Immature natural killer cell (primary cell): ENCODE measurements at places on chromosomes 2 and 18.
A peak's percentile ranks its signal among the peaks of the same experiment; 100 is the strongest.

GRCh38 chr18:7158216-7158615, 40.6 kb upstream of the LAMA1 start:
- DNase-seq, result no peak

DNA sequence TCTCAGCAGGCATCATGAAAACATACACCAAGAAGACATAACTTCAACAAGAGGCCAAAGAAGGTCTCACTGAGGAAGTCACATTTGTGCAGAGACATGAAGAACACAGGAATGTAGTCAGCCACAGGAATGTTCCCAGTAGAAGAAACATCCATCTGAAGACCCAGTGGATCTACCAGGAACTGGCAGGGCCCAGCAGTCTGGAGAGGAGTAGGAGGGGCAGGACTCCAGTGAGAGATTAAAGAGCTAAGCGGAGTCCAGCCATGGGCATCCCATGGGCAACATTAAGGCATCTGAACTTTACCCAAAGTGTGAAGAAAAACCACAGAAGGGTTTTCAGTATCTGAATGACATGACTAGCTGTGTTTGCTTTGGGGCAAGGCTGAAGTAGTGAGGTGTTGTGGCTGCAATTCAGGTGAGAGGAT, 103.1 kb downstream of the UPP2 start:
- no peak for DNase-seq

GRCh38 chr2:113901943-113902342, 12.1 kb downstream of the ACTR3 start:
- DNase-seq, result no peak

GRCh38 chr2:43787895-43788294, 14.1 kb downstream of the DYNC2LI1 start:
- DNase-seq, result no peak

DNA sequence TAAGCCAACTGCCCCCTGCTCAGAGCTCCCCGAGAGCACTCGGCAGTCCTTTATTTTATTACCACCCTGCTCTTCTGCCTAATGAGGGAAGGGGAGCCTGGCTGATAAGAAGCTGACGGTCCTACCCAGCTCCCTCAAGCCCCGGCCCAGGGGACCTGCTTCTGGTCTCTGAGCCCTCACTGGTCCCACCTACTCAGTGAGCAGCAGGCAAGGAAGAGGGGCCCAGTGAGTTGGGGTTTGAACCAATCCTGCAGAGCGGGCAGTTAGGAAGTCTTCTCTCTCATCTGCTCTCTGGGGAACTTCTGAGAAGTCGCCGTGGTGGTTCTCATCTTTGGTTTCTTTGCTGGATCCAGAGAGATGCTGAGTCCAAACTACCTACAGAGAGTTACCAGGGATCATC, 218.9 kb downstream of the NDUFA10 start:
- no peak for DNase-seq

DNA sequence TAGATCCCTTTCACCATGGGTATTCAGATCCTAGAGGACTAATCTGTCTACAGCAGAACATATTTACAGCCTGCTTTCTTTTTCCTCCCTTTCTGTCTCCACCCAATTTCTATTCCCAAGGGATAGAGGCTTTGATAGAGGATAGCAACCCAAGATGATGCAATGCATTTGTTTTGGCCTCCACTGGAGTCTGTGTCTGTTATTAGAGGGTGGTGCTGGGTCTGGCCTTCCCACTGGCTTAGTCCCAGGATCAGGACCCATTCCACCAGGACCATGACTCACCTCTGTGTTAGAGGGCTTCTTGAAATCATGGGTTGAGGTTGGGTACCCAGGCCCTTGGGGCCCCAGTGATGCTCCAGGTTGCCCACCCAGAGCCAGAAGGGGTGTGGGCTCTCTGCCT, 239.7 kb upstream of the TNP1 start:
- no peak for DNase-seq

DNA sequence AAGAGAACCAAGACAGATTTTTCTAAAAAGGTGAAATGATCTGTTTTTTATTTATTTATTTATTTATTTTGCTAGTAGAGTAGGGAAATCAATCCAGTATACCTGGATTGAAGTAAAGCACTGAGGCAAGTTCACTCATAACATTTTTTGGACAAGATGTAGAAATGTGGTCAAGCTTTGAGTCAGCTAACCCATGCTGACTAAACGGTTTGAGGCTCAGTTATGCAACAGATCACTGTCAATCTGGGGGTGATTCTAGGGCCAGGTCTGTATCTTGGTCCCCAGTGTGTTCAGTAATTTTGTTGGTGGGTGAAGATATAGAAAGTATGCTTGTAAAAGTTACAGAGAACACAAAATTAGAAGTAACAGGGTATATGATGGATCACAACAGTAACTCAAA, 60.2 kb downstream of the RMDN2 start:
- DNase-seq, result no peak

DNA sequence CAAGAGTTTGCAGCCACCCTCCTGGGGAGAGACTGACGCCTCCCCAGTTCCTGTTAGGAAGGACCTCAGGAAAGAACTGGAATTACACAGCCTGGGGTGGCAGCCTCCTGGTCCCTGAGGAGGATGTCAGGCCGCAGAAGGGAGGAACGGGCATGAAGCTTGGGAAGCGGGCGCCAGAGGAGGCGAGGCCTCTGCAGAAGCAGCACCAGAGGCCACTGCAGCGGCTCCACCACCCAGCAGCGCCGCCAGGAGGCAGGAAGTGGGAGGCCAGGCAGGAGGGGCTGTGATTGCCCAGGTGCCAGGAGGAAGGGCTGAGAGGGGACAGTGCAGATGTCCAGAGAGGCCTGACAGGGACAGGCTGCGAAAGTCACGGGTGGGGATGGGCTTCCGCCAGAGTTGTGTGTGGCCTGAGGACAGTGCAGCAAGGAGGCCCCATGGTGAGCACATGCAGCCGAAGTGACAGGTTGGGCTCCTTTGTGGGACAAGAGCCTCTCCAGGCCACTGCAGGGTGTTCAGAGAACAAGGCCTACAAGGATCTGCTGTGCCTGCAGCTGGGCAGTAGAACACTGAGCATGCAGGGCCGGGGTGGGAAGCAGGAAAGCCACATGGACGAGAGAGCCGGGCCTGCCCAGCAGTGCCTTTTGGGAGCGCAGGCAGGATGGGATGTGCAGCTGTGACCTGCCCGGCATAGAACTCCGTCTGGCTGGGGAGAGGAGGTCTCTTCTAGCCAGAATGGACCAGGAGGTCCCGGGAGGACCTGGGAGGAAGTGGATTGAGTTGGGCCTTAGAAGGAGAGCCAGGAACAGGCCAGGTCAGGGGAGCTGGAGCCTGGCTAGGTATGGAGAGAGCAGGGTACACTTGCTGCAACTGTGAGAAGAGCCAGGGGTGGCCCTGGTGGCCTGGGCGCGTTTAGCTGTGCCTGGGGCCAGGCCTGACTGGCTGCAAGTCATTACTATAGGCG, 39.1 kb upstream of the ALPP start:
- no peak for DNase-seq

GRCh38 chr2:157787364-157787938, 88.7 kb downstream of the ACVR1 start:
- no peak for DNase-seq

- DNase-seq, result no peak
Observed at GRCh38 chr2:109340381-109340780, 211.4 kb downstream of the SH3RF3 start.

DNA sequence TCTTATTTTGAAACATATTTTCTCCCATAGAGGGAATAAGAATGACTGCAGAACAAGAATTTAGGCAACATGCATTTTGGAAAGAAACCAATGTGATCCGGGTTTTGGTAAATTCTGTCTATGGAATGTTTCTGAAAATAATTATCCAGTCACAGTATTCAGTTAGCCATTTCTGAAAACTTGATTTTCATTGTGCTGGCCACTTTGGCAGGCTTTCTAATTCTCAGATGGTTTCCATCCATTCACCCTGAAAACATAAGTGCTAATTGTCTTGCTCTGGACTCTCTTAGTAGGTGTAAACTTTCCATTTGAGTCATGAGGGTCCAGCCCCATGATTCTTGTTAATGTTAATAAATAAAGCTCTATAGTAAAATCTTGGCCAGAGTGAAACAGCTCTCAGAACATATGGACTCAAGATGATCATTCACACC, 176.5 kb downstream of the RBM43 start:
- DNase-seq, result no peak

DNA sequence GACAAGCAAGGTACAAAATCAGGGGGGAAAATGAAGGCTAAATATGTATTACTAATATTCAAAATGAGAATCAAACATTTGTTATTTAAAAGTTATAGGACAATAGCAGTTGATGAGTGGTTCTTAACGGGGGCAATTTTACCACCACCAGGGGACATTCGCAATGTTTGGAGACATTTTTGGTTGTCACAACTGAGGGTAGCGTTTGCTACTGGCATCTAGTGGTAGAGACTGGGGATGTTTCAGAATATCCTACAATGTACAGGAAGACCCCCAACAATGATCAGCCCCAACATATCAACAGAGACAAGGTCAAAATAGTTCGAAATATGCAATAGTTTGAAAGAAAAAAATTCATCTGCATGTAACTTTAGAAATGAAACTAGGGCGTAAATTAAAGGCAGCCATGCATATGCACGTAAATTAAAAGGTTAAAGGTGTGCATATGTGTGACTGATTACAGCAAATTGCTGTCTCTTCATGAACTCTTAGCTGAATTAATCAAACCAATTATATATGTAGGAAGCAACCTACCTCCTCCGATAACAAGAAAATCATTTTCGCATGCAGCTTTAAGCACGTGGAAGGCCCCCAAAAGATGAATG, 61.2 kb upstream of the CUL3 start:
- peak; percentile 25 for DNase-seq

- DNase-seq, result no peak
Observed at GRCh38 chr18:28735731-28736130, 558.8 kb upstream of the CDH2 start.

DNA sequence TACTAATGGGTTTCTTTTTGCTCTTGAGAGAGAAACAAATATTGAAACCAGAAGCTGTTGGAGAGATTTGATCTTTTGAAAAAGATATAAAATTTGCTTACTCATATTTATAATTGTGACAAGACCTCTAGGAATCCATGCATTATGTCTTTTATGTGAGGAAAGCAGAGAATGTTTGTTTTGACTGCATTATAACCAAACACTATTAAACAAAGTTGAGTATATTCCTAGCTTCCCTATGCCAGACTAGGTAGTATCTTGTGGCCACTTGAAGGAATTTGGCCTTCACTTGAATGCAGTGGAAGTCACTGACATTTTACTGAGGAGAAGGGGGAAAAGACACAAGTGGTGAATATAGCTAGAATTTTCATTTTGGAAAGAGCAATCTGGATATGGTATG, 521.8 kb upstream of the ZEB2 start:
- DNase-seq, result no peak

DNA sequence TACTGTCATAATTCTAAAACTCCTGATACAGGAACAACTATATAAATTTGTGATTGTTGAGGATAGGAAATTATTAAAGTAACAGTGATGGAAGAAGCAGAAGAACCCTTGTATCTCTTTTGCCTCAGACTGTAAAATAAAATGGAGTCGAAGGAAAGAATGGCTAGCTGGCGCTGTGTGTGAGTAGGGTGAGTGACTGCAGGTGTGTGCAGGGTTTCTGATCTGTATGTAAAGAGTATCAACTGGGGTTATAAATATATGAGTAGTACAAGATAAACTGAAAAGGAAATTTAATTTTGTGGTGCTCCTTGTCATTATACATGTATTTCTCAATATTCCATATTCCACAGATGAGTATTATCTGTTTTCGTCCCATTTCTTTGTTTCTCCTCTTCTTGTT, 15.2 kb downstream of the POLI start:
- no peak for DNase-seq

- no peak for DNase-seq
Observed at GRCh38 chr2:239268082-239268481, 132.7 kb downstream of the HDAC4 start.

- no peak for DNase-seq
Observed at GRCh38 chr2:235806986-235807750, 313.3 kb downstream of the AGAP1 start.

DNA sequence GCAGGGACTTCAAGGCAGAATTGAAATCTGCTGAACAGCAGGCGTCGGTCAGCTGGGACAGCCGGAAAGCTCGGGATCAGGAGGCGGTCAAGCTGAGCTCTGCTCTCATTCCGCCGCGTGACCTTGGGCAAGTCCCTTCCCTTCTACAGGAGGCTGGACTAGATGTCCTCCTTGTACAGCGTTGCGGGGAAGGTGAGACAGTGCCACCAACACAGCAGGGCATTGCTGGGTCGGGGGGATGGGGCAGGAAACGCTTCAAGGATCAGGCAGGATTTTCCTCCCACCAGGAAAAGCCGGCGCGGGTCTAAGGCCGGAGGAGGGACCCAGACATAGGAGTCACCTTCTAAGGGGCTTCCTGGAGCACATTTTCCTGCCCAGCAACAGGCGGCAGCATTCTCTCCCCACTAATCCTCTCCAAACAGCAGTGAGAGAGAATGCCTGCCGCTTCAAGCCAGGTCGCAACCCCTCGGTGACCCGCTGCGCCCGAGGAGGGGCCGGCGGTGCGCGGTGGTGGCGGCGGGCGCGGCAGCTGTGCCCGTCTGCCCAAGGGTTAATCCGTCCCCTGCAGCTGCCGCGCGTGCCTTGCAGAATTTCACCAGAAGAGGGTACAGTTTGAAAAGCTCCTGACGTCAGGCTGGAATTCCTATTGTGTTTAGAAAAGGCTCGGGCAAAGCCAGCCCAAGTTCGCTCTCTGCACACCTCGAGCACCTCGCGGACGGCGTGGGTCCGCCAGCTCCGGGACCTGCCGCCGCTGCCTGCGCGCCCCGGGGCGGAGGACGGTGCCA, at the start of gene KCNF1:
TSS of gene KCNF1 (plus strand) at position 644 of the 785 bp plus-strand sequence. CDS start 493 bp downstream, outside the sequence.
- no peak for DNase-seq

DNA sequence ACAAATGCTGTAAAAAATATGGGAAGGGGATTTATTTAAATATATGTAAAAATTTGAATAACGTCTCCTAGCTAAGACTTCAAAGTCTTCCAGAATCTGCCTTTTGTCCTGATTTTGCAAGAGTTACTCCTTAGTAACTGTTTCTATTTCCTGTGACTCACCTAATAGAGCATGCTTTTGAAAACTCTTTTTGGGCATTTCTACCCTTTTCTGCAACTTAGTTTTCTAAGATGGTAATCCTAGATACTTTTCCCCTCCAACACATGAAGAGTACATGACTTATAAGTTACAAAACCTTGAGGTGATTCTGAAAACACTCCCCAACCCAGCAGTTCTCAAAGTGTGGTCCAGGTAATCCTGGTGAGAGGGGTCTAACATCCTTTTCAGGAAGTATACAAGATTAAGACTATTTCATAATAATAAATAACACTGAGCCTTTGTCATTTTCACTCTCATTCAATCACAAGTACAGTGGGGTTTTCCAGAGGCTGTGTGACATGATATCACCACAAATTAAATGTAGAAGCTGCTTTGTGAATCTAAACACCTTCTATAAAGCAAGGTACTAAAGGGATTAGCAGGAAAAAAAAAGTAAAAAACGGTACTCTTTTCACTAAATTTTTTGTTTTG, 31.9 kb downstream of the PPP4R3B start:
- no peak for DNase-seq

DNA sequence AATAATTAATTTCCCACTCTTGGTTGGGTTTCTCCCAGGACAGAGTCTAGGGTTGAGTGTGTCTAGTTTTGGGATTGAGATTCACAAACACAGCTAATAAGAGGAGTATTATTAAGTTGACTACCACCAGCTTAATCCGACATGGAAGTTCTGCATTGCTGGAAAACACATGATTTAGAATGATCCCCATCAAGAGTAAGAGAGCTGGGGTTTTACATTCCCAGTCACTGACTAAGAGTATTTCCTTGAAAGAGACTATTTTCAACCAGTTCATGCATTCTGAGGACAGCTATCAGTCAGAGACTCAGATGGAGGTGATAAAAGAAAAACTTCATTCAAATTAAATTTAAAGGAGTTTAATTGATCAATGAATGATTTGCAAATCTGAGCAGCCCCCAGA, 334.6 kb upstream of the LRATD1 start:
- no peak for DNase-seq

GRCh38 chr2:44119878-44120277, 48.8 kb upstream of the PPM1B start:
- DNase-seq, result no peak
